ENCODE measurements at places on chromosomes 5 and 9.
A peak's percentile ranks its signal among the peaks of the same experiment; 100 is the strongest.

DNA sequence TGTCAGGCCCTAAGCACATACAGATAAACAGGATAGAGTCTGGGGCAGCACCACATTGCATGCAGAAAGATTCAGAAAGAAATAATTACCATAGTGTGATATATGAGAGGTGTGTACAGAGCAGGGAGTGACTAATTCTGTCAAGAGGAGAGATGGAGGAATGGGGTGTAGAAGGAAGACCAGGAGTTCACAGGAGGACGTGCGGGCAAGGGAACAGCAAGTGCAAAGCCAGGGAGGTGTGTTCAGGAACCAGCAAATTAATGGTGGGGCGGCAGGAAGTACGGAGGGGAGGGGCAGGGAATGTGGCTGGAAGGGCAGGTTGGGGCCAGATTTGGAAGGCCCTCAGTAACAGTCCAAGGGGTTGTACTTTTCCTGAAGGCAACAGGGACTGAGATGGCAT lies 17.4 kb downstream of the EGR1 start:
- DNase-seq = no peak

DNA sequence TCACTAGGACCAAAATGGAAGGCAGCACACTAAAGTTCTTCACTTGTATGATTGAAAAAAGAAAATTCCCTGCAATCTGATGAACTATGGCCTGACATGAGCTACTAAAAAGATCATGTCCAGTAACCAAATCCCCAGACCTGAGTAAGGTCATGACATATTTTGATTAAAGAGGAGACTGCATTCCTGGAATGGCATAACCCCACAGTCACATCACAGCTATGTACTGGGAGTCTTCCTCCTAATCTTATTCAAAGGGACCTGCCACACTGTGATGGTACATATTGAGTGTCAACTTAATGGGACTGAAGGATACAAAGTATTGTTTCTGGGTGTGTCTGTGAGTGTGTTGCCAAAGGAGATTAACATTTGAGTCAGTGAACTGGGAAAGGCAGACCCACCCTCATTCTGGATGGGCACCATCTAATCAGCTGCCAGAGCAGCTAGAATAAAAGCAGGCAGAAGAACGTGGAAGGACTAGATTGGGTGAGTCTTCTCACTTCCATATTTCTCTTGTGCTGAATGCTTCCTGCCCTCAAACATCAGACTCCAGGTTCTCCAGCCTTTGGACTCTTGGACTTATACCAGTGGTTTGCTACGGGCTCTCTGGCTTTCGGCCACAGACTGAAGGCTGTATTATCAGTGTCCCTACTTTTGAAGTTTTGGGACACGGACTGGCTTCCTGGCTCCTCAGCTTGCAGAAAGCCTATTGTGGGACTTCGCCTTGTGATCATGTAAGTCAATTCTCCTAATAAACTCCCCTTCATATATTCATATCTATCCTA lies 345.0 kb downstream of the TMEM38B start:
- DNase-seq = no peak

DNA sequence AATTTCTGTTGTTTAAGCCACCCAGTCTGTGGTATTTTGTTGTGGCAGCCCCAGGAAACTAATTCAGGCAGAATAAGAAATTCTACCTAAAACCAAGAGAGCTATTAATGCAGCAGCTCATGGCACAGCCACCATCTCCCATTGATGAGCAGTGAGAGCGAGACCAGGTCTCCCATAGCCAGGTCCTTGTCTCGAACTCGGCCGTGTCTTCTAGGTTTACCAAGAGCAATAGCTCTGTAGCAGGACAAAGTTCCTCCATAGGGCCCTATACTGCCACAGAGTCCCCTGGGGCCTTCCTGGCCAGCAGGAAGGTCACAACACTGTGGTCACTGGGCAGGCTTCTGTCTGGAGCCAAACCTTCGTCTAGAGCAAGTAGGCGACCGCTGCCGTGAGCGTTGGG lies 34.5 kb upstream of the TJP2 start:
- DNase-seq = no peak

DNA sequence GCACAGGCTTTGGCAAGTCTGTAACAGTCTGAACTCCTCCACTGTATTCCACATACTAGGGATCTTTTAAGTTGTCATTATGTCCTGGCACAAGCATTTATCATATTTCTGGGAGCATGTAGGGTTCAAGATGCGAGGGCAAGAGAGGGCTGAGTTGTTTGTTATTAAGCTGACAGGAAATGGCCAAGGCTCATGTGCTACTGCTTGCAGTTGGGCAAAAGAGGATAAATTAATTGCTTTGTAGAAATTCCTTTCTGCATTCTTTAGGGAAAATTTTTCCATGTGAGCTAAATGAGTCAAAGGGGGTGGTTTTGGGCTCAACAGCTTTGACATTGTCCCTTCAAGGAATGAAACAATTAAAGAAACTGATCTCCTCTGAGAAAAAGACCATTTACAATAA lies 35.4 kb downstream of the DOCK8 start:
- DNase-seq = no peak

GRCh38 chr5:39424736-39425637 lies at the start of gene DAB2:
Gene DAB2 (minus strand): TSS chr5:39424980. CDS start chr5:39394320, 30,660 bp downstream.
- peak; percentile 16 for DNase-seq

DNA sequence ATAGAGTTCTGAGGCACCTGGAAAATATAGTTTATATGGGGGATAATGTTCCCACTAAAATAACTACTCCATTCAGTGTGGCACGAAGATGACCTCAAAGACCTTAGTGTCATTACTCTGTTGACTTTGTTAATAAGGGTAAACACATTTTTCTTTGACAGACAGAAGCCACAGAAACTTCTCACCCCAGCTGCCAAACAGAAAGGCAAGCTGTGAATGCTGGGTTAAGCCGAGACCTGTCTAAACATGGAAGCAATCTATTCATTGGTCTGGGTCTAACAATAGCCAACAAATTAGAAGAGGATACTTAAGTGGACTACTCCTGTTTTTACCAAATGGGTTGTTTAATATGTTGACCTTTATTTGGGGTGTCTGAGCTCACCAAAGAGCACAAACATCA lies 171.4 kb downstream of the TLE1 start:
- DNase-seq = no peak

Data from activated T-helper 2 cell treated with anti-CD3 and anti-CD28 coated beads, Interferon-gamma antibody, Interleukin-2, Interleukin-4, amounts not matched to agents 10 μg/mL and 5 μg/mL and 100 μg/mL, durations not matched to agents 14 hours and 24 hours and 36 hours (primary cell).